Fibroblast of skin of abdomen (primary cell): ENCODE measurements at places on chromosomes 5 and 9.

DNA sequence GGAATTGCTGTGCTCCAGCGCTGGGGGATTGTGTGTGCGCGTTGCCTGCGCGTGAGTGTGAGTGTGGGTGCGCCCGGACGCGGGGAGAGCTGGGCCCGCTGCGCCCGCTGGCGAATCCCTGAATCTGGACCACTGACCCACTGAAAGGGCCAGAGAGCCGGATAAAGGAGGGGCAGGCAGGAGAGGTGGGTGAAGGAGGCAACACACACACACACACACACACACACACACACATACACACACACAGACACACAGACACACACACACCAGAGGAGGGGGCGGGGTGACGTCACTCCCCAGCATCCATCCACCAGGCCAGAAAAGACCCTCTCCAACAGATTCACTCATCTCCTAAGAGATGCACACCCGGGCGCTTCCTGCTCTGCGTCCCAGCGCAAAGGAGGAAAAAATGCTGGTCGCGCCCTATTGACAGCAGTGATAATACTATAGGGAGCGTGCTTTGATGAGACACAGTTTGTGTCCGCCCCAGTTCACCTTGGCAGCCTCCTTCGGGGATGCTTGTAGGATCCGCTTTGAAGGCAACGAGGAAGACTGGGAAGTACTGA lies 1059.1 kb upstream of the DMAC1 start:
- no peak for DNase-seq

- no peak for DNase-seq
Observed at GRCh38 chr9:125579030-125579932, 127.7 kb downstream of the MAPKAP1 start.

DNA sequence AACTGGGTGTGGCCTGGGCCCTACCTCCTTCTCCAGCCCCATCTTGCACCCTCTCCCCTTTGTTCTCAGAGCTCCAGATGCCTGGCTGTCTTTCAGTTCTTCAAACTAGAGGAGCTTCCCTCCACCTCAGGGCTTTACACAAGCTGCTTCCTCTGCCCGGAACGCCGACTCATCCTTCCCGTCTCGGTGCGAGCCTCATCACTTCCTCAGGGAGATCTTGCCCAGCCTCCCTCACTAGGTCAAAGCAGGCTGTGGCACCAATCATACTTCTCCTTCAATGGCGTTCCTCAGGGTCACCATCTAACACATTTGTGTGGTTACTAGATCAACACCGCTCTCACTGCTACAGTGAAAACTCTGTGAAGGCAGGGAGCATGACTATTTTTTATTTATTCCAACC lies 56.2 kb upstream of the ZSWIM6 start:
- peak; percentile 77 for DNase-seq

DNA sequence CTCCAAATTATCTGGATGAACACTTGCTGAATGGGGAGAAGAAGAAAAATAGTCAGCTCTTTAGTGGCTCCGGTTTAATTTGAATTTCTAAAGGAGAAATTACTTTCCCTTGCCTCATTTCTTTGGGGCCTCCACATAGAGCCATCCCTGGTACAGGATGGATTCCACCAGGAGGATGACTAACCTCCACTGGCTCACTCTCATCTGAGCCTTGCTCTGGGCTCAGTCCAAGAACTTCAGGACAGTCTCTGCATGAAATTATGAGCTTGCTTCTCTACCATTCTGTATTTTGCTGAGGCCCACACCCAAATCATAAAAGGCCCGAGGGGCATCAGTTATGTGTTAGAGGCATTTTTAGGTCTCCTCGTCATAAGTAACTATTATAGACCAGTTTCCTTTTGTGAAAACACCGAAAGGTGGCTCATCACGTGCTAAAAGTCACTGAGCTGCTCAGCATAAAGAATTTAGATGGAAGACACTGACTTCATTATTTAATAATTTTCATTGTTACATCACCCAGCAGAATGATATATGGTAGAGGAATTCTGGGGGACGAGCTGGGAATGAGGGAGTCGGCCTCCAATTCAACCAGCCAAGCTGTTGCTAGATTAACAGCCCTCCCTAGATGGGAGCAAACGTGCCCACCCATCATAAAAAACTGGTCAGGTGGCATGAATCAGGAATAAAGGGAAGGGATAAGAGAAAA lies 222.1 kb downstream of the TARS1 start:
- peak; percentile 87 for DNase-seq

GRCh38 chr9:613771-614347 lies 227.6 kb upstream of the DMRT1 start:
- peak; percentile 86 for DNase-seq

DNA sequence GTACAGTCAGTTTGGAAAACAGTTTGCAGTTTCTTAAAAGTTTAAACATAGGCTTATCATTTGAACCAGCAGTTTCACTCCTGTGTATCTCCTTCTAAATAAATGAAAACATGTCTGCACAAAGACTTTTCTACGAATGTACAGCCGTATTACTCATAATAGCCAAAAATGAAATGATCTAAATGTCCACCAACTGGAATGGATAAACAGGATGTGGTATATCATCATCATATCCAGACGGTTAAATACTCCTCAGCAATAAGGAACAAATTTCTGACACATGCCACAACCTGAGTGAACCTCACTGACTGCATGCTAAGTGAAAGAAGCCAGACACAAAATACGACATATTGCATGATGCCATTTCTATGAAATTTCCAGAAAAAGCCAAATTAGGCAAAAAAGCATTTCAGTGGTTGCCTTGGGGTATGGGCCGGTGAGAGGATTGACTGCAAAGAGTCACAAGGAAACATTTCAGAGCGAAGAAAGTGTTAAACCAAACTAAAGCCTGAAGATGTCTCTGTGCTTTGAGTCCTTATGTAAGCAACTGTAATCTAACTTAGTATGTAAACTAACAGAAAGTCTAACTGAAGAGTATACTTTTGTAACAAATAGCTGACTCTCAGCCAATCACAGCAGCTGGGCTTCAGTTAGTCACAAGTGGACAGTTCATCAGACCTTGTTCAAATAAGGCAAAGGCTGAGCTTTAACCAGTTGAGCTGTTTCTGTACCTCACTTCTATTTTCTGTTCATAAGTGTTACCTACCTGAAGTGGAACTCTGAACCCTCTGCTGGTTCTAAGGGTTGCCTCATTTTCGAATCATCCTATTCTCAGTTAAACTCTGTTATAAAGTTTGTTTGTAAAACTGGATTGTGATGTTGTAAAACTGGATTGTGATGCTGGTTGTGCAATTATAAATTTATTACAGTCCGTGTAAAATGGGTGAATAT lies 65.2 kb downstream of the TRIO start:
- peak; percentile 90 for DNase-seq

- no peak for DNase-seq
Observed at GRCh38 chr9:130196643-130197042, 24.4 kb downstream of the NCS1 start.

DNA sequence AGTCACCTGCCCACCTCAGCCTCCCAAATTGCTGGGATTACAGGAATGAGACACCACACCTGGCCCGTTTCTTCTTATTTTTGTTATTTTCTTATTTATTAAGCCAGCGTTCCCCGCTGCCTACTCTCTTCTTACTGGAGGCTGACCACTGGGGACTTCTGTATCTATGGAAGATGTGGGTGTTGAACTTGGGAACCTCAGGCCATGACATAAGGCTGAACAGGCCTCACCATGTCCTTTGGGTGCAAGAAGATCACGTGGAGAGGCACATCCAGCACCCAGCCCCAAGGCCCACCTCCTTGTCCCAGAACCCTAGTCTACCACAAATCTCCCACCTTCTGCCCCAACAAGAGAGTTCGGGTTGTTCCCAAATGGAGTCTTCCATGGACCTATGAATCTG lies 59.4 kb upstream of the NEK6 start:
- DNase-seq, result no peak

DNA sequence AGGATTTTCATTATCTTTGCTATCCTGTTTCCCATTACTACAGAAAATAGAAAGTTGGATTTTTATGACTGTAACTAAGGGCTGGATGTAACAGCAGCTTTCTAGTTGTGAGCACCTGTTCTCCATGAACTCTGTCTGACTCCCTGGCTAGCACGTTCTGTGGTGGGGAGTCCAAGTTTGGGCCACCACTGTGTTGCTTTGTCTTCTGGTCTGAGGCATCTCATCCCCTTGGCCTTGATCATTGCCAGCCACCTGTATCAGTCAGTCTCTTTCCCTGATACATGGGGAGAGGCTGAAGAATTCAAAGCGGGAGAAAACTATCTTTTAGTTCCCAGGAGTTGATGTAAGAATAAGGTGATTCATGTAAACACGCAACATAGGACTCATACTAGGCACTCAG lies 33.4 kb downstream of the WDR70 start:
- no peak for DNase-seq

GRCh38 chr5:169945831-169946261 lies 34.4 kb downstream of the INSYN2B start:
- DNase-seq, result peak; percentile 94

DNA sequence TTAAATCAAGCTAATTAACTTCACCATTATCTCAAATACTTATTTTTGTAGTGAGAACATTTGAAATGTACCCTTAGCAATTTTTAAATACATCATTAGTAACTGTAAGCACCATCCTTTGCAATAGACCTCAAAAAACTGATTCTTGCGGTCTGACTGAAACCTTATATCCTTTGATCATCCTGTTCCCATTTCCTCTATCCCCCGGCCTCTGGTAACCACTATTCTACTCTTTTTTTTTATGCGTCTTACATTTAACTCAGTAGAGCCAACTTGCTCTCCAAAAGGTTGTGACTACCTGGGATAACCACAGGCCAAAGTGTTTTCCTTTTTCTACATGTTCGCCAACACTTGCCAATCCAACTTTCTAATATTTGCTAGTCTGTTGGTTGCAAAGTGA lies 106.1 kb downstream of the IRX1 start:
- DNase-seq, result peak; percentile 1

- DNase-seq, result no peak
Observed at GRCh38 chr9:117044241-117044640, 357.1 kb downstream of the TRIM32 start.

DNA sequence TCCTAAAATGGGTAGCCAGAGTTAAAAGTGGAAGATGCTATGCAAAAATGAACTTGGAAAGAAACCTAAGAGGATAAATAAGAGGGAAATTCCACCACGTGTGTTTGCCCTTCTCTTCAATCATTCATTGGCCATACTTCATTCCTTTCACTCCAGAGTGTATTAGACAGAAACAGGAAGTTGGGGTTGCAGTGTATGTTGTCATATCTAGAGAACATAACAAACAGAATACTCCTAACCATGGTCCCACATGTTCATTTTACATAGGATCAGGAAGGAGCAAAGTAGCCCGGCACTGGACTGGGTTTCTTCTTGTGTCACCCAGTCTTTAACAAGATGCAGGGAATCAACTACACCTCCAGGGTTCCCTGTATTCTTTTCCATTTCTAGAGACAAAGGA lies 7.6 kb upstream of the GPBP1 start:
- DNase-seq, result no peak
